ENCODE measurements at places on chromosomes 11 and 22. TPM values are rescaled to one million over a fixed set of nuclear protein-coding genes. Genes with fewer than 3 reads are reported as not detected.

MRGPRX3 gene
- total RNA-seq: not detected

GRCh38 chr11:75563978-75564552, 2.0 kb downstream of the SERPINH1 start:
- DNase-seq: peak; percentile 59

GRCh38 chr11:65380460-65381119, 1.9 kb downstream of the SLC25A45 start:
- DNase-seq: no peak

CCDC81 gene
- total RNA-seq: 2.1 TPM

DNA sequence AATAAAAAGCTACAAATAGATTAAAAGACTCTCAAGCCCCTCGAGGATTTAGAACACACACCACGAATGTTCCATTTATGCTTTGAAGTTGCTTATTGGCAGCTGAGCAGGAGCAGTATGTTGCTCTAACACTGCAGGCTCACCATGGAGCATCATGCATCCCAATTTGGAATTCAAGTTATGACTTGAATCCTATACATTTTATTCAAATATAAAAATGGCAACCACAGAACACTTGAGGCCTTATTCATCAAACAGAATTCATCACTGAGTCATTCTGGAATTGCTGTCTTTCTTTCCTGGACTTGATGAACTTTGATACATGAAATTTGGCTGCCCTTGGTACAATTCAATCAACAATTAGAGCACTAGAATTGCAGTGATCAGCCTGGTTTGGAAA, 24.5 kb upstream of the BLID start:
- no peak for DNase-seq
